GM23338 (cell line): ENCODE measurements at places on chromosomes 4 and X. TPM values are rescaled to one million over a fixed set of nuclear protein-coding genes. Genes with fewer than 3 reads are reported as not detected.

GRCh38 chr4:8644966-8645752 is 52.6 kb downstream of the CPZ start:
- H3K4me3 ChIP-seq = no peak overlapping the region
- DNase-seq = no peak
- no peaks in the 10 kb centered on the region for H3K27me3 ChIP-seq
- no peaks in the 10 kb centered on the region for H3K36me3 ChIP-seq

DNA sequence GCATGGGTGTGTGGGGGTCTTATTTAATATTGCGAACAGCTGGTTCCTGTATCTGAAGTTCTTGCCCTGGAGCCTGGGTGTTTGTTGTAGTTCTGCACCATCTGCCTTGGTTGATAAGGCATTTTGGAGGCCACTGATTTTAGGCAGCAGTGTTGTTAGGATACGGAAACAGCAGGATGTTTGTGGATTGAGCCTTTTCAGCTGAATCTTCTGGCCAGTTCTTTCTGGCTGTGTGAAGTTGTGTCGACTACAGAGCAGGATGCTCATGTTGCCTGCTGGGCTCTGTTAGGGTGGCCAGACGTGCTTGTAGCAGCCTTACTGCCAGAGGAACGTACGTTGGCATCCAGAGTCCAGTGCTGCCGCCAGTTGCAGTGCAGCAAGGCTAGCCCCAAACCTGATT is 134.2 kb downstream of the PTTG2 start:
- peak overlapping the region; percentile 34; the same call in 1 of the 2 replicates for H3K27ac ChIP-seq
- H3K4me3 ChIP-seq = no peak overlapping the region
- H3K4me1 ChIP-seq = peaks cover 9% of the 10 kb centered on the region; the same call in 1 of the 2 replicates
- peak; percentile 38 for DNase-seq
- H3K27me3 ChIP-seq = no peaks in the 10 kb centered on the region
- H3K36me3 ChIP-seq = no peaks in the 10 kb centered on the region; the same call in 1 of the 2 replicates

DNA sequence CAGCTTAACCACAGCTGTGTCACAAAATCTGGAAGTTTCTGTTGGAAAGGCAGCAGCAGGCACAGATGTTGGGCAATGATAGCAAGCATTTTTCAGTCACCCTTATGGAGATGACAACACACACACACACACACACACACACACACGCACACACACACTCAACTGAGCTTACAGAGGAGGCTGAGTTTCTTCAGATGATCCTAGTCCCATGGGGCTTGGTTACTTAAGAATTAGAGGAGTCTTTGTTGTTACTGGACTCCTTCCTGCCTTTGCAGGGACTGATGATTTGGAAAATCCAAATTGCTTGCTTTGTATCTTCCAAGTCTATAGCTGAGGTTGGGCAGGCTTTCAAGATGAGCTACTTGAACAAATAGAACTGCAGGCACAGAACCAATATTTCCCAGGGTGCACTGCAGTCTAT is 740.1 kb upstream of the PITX2 start:
- no peaks in the 10 kb centered on the region for H3K27me3 ChIP-seq
- no peak for DNase-seq
- no peaks in the 10 kb centered on the region for H3K36me3 ChIP-seq
- no peaks in the 10 kb centered on the region for H3K4me1 ChIP-seq
- no peak overlapping the region for H3K27ac ChIP-seq

DOCK11 gene
- total RNA-seq = 12.3 and 14.6 TPM in 2 replicates

GRCh38 chr4:77927991-77928925 is 65.6 kb downstream of the MRPL1 start:
- no peak overlapping the region for H3K27ac ChIP-seq
- H3K4me1 ChIP-seq = no peaks in the 10 kb centered on the region
- H3K36me3 ChIP-seq = no peaks in the 10 kb centered on the region
- no peaks in the 10 kb centered on the region for H3K27me3 ChIP-seq

DNA sequence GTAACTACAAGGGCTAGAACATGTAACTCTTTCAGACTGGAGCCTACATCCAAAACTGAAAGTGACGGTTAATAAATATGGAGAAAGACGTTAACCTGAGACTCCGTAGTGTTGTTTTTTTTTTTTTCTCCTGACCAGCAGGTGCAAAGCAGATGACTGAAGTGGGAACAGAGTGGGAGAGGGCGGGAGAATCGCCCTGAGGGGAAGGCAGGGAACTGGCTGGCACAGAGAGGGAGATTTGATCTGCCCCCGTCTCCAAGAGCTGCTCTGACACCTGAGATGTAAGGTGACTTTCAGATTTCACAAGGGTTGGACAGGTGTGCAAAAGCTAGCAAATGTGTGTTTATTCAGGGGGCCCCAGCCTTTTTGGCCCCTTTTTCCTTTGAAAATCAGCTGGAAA is 180.2 kb downstream of the PALLD start:
- H3K27ac ChIP-seq = no peak overlapping the region
- H3K4me3 ChIP-seq = no peak overlapping the region
- no peak for DNase-seq
- H3K4me1 ChIP-seq = no peaks in the 10 kb centered on the region

ALB gene
- total RNA-seq = not detected in 2 replicates
